ENCODE measurements at places on chromosomes 3 and 15. TPM values are rescaled to one million over a fixed set of nuclear protein-coding genes. Genes with fewer than 3 reads are reported as not detected.

DNA sequence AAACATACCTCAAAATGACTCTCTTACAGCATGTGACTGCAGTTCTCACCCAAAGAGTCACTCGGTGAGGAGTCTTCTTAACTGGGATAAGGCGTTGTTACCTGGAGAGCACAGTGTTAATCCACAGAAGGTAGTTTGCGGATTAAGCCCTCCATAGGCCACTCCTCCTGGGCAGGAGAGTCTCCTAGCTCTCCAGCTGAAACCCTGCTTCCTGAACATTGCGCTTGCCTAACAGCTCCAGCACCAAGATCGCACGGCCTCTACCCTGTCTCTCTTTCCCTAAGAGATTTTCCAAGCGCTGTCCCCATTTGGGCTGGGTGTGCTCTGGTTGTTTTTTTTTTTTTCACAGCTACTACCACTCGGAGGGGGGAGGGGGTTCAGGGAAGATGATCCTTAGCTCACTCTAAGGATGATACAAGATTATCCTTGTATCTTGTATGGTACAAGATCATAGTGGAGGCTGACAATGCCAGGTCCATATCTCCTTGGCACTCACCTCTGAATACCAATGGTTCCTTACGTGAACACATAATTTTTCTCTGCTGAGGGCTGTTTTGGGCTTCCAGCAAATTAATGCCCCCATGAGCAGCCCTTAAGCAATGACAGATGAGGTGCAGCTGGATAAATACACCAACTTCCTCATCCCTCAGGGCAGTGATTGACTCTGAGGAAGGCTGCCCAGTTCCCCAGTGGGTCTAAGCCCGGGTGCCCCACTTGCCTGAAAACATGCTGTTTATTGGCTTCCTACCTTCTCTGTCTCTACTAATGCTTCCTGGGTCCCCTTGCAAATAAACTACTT, 185.2 kb upstream of the TSC22D2 start:
- peak; percentile 58 for DNase-seq

The NR2E3 gene
- total RNA-seq = 0.26 TPM

DNA sequence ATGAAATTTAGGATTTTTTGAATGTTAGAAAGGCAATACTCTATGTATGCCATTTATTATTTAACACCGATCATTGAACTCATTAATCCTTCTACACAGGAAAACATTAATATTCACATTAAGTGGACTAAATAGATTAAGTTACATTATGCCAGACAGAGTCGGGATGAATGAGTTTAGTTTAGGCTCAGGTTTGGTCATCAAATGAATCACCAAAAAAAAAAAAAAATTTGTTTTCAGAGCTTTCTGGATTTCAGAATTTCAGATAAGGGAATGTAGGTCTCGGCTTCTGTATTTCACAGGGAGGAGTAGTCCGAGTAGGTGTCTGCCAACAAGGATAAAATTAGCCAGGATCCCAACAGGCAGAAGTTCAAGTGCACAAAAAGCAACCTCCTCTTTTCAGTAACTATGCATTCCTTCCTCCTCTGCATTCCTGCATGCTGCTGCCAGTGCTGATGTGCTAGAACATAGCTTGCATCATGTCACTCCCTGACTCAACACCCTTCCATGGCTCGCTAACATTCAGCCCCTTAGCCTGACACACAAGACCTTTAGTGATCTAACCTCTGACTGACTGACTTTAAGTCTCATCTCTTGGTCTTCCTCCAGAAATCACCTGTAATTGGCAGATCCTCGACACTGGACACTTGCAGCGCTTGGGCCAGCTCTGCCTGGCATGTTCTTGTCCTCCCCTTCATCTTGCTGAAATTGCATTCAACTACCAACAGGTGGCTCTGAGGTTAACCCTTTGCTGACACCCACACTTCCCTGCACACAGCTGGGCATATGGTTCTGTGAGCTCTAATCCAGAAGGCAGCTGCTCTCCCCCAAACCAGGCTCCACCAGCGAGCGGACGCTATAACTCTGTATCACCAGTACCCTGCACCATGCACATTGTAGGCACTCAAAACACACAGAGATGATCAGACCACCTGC, 145.4 kb upstream of the PROK2 start:
- no peak for DNase-seq

- no peak for DNase-seq
Measured at GRCh38 chr3:141901914-141902313, 25.5 kb downstream of the ATP1B3 start.

DNA sequence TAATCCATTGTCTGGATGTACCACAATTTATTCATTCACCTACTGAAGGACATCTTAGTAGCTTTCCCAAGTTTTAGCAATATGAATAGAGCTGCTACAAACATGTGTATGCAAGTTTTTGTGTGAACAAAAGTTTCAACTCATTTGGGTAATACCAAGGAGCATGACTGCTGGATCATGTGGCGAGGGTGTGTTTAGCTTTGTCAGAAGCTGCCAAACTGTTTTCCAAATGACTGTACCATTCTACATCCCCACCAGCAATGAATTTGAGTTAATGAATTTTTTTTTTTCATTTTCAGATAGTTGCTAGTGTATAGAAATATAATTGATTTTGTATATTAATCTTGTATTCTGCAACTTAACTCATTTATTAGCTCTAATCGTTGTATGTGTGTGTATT, 20.0 kb upstream of the ELP6 start:
- no peak for DNase-seq

DNA sequence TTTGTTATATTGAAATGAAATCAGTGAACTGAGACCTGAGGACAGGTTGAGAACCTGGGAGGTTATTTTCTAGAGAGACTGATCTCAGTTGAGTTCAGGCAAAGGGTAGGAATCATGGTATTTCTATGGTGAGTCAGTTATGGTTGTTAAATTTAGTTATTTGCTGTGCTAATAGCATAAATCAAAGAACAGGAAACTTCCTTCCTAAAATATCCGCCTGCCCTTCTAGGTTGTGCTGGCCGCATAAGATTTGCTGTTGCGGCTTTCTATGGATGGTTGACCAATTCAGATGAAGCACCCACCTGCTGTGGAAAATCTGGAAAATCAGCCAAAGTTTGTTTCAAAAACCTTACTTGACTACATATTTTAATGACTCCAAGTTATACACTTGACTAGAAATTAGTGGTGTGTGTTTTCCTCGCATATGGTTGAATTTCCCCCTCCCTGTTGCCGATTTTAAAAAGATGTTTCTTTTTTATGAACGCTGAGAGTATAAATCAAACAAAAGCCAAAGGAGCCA, 52.6 kb downstream of the PLCL2 start:
- DNase-seq = no peak

GRCh38 chr15:75214293-75215096, 12.8 kb downstream of the C15orf39 start:
- no peak for DNase-seq

- DNase-seq = no peak
Measured at GRCh38 chr3:192435241-192435640, 292.1 kb downstream of the FGF12 start.

GRCh38 chr15:63669074-63669473, 71.9 kb downstream of the FBXL22 start:
- DNase-seq = no peak

DNA sequence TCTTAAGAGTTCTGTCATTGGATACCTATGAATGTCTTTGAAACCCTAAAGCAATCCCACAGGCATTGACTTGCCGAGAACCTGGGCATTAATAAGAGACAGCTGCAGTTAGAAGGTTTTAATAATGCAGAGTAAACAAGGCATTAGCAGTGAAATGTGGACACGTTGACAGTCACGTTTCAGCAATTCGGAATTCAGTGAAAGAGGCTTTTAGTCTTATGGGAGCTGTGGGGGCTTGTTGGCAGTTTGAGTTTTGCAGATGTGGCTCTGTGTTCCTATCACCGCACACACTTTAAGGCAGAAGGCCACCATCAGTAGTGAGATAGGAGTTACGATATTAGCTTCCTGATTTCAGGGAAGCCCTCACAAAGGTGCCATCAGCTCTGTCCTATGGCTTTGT, 145.2 kb upstream of the NUDT16 start:
- DNase-seq = no peak

GRCh38 chr15:36943508-36944361, 156.6 kb downstream of the MEIS2 start:
- no peak for DNase-seq

The GP5 gene
- 0.49 TPM for total RNA-seq

DNA sequence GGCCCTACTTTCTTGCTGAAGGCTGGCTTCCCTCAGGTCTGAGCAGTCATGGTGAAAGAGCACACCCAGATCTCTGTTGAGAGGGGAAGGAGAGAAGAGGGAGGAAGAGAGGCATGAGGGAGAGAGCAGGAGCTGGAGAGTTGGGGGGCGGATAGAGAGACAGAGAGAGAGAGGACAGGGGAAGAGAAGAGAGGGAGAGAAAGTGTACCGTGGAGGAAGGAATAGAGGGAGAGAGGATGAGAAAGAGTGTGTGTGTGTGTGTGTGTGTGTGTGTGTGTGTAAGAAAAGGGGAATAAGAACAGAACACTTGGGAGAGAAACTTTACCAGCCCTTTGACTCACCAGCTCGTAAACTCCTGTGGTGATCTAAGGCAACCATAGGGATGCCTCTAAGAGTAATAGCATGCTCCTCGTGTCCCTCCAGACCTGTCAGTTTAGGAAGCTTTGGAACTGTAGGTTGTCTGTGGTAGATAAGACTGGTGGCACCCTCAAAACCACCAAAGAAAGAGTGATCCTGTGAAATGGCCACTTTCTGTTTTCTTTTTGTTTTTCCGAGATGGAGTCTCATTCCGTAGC, 18.2 kb downstream of the ZNF592 start:
- DNase-seq = no peak

DNA sequence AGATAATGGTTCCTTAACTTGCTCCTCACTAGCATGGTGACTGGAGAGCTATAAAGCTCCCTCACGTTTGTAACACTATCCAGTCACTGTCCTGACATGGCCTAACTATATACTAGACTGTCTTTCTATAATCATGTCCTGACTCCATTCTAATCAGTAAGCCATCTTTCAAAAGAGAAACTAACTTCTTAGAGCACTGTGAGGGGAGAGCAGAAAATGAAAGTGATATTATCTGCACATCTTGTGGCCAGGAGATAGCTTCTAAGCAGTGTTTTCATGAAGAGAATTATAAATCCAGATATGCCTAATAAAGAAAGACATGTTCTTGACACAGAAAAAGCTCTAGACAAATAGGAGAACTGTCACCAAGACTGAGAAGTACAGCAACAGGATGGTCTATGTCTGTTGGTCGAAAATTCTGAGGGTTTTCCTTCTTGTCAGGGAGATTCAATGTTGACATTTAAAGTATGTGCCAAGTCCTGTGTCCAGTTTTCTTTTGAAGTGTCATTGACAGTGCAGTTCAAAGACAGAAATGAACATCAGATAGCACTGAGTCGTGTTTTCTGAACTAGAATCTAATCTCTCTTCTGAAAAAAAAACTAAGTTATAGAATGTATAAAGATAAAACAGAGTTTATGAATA, 230.6 kb upstream of the PEX5L start:
- no peak for DNase-seq

GRCh38 chr15:52518487-52519371, 10.0 kb downstream of the MYO5A start:
- no peak for DNase-seq

- DNase-seq = no peak
Measured at GRCh38 chr15:57883701-57884100, 177.2 kb downstream of the POLR2M start.

- no peak for DNase-seq
Measured at GRCh38 chr3:24154781-24155180, 209.7 kb downstream of the NR1D2 start.

The ZMYND10 gene
- total RNA-seq = 70.8 TPM

The SERINC4 gene
- 0.18 TPM for total RNA-seq

The FMN1 gene
- total RNA-seq = 23.7 TPM

The P2RY13 gene
- 4.0 TPM for total RNA-seq

The LTK gene
- total RNA-seq = 10.6 TPM

- DNase-seq = no peak
Measured at GRCh38 chr3:154050766-154051165, 70.4 kb upstream of the ARHGEF26 start.

GRCh38 chr3:107870096-107870495, 220.7 kb downstream of the CD47 start:
- no peak for DNase-seq

DNA sequence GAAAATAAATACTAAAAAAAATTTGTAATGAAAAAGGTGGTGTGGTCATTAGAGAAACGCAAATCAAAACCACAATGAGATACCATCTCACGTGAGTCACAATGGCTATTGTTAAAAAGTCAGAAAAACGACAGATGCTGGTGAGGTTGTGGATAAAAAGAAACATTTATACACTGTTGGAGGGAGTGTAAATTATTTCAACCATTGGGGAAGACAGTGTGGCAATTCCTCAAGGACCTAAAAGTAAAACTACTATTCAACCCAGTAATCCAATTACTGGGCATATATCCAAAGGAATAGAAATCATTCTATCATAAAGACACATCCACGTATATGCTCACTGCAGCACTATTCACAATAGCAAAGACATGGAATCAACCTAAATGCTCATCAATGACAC, 120.3 kb downstream of the MYO9A start:
- no peak for DNase-seq

The GP9 gene
- total RNA-seq = 0.40 TPM

- DNase-seq = no peak
Measured at GRCh38 chr15:25095179-25095578, 140.4 kb downstream of the SNRPN start.

- no peak for DNase-seq
Measured at GRCh38 chr3:185399737-185400667, 37.1 kb downstream of the MAP3K13 start.

- DNase-seq = no peak
Measured at GRCh38 chr15:85112997-85113396, 131.3 kb downstream of the PDE8A start.

DNA sequence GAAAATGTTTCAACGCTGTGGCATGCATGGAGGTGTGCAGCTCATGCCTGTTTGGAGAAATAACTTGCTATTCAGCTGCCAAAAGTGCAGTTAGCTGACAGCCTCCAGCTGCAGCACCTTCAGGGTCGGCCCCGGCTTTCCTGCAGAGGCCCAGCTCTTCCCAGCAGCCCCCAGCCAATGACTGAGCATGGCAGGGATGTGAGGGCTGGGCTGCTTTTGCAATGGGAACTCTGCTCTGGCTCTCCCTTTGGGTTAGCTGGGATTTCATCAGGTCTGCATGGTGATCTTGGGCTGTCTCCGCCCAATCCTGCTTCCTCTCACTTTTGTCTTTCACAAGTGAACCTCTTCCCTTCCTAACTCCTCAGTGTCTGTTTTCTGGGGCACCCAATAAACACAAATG, 396.6 kb downstream of the EPHB1 start:
- no peak for DNase-seq

- no peak for DNase-seq
Measured at GRCh38 chr3:60698117-60698516, 553.1 kb downstream of the FHIT start.

- peak; percentile 77 for DNase-seq
Measured at GRCh38 chr3:11530153-11530721, 113.5 kb downstream of the VGLL4 start.

DNA sequence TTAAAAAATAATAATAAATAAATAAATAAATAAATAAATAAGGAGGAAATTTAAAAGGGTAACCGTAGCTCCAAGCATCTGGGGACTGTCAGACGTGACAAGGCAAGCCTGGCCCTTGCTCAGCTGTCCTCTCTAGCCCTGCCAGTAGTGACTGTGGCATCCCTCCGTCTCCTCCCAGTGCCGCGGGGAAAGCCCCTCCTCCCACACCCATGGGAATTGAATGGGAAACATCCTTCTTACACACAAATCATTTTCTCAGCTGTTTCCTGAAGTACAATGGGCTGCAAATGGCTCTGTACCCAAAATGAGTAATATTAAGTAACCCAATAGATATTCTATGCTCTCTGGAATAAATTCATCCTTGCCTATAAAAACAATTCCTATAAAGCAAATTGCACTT, 101.6 kb upstream of the RAD18 start:
- DNase-seq = peak; percentile 47

Data from lung (tissue), 17 donors.